Ovary (tissue), 10 donors: ENCODE measurements at places on chromosomes 2 and 18. TPM values are rescaled to one million over a fixed set of nuclear protein-coding genes. Genes with fewer than 3 reads are reported as not detected.

DNA sequence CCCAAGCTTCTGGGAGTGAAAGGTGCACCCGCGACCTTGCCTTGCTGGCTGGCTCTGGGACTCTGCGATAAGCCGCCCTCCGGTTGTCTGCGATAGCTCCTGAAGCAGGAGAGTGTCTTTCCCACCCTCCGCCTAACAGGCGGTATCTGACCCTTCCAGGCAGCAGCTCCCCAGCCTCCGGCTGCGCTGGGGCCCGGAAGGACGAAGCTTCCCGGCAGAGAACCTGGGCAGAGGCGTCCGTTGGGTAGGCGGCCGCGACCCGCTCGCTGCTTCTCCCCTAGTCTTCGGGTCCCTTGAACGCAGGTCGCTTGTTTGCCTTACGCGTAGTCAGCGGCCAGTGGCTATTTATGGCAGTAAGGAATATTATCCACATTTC lies 446 bp upstream of the RHBDD1 start:
- DNase-seq: no peak

- DNase-seq: no peak
Measured at GRCh38 chr2:237552908-237553307, 13.5 kb upstream of the PRLH start.

- DNase-seq: no peak
Measured at GRCh38 chr2:233714121-233714520, 1.4 kb downstream of the UGT1A5 start.

DNA sequence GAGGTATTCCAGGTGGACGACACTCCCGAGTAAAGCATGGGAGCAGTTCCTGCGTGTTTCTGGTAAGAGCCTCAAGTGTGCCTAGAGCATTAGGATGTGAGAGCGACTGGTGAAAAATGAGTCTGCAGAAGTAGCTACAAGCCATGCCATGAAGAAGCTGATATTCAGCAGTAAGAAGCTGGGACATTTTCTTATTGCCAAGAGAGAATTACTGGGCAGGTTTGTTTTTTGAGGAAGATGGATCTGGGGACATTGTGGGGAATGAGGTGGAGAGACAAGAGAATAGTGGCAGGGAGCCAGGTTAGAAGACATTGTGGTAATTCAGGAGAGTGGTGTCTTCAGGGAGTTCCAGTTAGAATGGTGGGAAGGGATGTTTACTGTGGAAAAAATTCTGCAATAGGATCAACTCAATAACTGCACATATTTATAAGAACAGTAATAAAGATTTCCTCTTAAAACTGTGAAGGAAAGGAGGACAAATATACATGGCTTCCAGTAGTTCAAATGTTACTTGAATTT lies 38.2 kb downstream of the CRIM1 start:
- no peak for DNase-seq

- DNase-seq: no peak
Measured at GRCh38 chr2:72719416-72719815, 106.4 kb downstream of the EXOC6B start.

DNA sequence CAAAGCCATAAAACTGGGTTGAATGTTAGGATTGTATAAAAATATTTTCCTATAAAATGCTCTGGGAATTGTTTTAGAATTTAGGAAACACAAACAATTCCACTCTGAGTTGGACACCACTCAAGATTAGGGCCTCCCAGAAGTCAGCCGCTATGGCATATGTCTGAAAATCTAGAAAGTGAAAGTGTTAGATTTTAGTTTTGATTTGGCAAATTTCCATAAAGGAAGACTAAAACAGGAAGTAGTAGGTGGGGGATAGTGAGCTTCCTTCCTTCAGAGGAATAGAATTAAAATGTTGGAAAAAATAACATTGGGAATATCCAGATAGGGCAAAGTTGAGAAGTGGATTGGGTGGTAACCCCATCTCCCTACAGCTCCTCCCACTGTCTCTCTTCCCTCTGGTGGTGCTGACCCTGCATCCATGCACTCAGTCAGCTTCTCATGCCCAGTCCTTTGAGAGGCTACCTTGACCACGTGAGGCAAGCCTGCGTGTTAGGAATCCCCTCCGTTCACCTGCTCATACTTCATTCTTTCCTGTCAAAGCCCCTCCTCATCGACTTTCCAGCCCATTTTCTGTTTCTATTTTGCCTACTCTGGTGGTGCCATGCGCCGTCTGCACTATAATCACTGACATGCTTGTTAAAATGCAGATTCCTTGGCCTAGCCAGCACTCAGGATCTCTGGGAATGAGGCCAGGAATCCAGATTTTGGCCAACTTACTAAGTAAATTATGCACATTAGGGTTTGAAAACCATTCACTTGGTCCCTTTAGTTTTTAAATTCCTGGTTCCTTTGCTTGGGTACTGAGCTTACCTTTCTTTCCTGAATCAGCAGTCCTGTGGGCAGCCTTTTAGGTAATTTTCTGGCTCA lies 83.5 kb downstream of the POLE4 start:
- DNase-seq: no peak

DNA sequence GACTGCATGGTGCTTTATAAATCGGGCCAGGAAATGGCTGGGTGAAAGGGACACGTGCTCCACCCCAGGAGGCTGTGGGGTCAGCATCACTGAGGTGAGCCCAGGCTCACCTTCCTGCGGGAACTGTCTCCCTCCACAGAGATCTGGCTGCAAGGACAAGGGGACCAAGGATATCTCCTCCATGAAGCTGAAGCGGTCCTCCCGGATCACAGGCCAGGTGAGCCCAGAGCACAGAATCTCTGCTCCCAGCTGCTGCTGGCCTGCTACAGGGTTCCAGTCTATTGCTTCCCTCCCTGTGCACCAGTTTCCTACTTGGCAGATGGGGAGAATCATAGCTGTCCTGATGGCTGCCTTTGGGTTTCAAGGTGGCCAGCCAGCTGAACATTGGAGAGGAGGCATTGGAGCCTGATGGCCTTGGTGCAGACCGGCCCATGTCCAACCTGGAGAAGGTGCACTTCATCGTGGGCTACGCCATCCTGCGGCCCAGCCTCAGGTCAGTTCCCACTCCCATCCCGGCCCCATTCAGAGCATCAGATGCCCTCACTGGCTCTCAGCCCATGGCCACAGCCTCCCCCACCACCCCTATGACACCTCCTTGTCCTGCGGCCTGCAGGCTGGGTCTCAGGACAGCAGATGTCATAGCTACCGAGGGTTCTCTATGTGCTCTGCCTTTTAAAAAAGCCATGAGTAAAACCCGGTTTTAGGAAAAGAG lies 33.7 kb upstream of the GPR17 start:
- DNase-seq: no peak

DNA sequence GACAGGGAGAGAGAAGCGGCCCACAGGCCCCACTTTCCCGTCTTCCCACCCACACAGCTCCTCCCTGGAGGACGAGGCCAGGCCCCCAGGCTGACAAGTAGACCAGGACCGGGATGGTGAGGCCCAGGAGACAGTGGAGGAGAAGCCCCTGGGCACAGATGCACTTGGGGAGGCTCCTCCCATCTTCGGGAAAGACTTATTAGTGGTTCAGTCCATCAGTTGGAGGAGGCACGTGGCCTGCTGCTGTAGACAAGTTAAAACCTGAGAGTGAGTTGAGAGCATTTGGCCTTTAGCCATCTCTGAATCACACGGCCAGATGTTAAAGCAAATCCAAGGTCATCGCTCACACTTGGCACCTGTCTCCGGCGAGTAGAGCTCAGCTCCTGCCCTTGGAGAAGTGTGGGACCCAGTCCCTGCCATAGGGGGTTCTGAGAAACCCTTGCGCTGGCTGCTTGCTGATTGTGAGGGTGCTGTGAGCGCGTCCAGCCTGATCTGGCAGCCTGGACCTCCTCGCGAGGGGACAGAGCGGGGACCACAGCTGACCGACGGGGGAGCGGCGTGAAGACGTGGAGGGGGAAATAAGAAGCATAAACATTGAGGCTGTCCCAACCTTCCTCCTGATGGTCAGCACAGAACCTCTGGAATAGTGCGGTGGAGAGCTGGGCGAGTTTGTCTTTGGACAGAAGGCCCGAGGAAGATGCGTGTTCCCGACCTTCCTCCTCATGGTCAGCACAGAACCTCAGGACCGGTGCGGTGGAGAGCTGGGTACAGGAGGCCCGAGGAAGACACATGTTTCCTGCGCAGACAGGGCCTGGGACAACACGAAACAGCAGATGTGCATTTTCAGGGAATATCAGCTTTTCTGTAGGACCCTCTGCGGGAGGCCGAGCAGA lies 24.7 kb upstream of the ALLC start:
- DNase-seq: peak; percentile 73

GRCh38 chr2:19929226-19929625 lies 27.4 kb upstream of the TTC32 start:
- no peak for DNase-seq

GRCh38 chr2:239502430-239503186 lies 101.8 kb upstream of the HDAC4 start:
- DNase-seq: no peak

DNA sequence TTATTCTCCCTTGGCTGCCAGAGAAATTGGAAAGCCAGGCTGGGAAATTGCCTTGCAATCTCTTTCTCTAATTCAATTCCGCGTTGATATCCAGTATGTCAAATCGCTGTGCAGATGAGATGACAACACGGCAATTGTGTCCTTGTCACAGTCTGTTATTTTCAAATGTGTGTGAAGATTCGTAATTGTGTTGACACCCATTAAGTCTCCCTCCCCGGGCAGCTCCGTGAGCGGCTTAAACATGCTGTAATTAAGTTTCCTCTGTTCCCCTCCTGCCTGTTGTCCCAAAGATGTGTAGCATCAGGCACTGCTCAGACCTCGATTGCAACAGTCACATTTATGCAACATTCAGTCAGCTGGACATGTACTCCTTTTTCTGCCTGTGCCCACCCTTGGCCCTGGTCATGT lies 209.5 kb downstream of the LPIN1 start:
- no peak for DNase-seq

- peak; percentile 83 for DNase-seq
Measured at GRCh38 chr2:159797543-159798375, at the start of gene CD302. CD302 (minus strand) TSS chr2:159798208; CDS start chr2:159798198, 10 bp downstream.

- DNase-seq: no peak
Measured at GRCh38 chr18:27188309-27188708, 3.2 kb upstream of the CHST9 start.

GRCh38 chr2:33077844-33078243 lies 131.1 kb downstream of the LTBP1 start:
- no peak for DNase-seq

GRCh38 chr2:73172963-73173362 lies 29.4 kb upstream of the NOTO start:
- no peak for DNase-seq

- peak; percentile 35 for DNase-seq
Measured at GRCh38 chr2:152336854-152337510, 2.0 kb downstream of the FMNL2 start.

- no peak for DNase-seq
Measured at GRCh38 chr2:143347271-143347695, 218.1 kb downstream of the ARHGAP15 start.

GRCh38 chr2:159196393-159196925 lies 90.0 kb downstream of the WDSUB1 start:
- DNase-seq: no peak

- no peak for DNase-seq
Measured at GRCh38 chr2:114729026-114729425, 286.6 kb downstream of the DPP10 start.

DNA sequence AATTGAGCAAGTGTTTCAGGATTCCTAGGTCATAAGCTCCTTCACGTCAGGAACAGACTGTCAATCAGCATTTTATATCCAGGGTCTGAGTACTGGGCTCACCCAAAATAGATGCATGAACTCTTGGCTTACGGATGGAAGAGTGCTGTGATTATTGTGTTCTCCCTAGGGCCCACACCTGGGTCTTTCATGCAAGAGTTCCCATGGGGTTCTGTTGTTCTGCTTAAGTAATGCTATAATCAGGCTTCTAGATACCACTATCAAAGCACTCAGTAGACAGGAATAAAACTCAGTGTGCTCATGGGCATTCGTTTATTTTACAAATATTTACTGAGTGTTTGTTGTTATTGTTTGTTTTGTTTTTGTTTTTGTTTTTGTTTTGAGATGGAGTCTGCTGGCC lies 46.4 kb upstream of the PMAIP1 start:
- no peak for DNase-seq

- DNase-seq: peak; percentile 67
Measured at GRCh38 chr2:43540021-43540779, 55.6 kb downstream of the THADA start.

- DNase-seq: no peak
Measured at GRCh38 chr2:26542194-26542455, 64.2 kb upstream of the OTOF start.

GRCh38 chr2:25198209-25198525 lies 29.8 kb upstream of the POMC start:
- DNase-seq: no peak

DNA sequence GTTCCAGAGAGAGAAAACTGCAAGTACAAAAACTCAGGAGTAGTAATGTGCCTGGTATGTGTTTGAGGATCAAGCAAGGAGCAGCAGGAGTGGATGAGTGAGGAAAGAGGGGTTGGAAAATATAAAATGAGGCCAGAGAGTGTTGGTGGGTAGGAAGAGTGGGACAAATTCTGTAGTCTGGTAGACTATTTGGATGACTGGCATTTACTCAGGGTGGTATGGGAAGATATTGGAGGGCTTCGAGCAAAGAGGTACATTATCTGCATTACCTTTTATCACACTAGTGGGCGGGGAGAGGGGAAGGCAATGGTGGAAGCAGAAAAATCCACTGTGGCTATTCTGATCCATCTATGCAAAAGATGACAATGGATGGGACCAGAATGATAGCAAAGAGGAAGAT lies 381.7 kb upstream of the VWC2L start:
- no peak for DNase-seq

DNA sequence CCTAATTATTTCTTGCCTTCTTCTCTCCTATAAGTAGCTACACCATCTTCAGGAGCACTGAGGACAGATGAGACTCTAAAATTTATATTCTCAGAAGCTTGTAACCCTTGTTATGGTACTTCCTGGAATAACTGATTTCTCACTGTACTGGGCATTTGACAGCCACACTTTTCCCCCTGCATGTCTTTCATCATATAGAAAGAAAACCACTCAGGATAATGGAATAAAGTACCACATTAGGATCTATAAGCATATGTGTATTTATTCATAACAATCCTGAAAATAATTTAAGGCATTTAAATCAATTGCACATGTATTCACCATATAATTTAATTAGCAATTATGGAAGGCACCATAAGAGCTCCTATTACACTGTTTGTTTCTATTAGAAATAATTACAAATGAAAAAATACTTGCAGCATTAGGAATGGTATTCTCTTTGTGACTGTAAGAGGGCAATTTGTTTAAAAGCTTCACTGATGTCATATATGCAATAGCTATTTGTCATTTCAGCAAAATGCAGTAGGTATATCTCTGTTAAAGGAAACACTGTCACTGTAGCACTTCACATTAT lies 216.9 kb upstream of the FSHR start:
- no peak for DNase-seq

The TUBA3D gene
- 0.30 TPM for polyA plus RNA-seq

The SGPP2 gene
- polyA plus RNA-seq: 12.5 TPM

The LRRTM1 gene
- polyA plus RNA-seq: 0.27 TPM

The RNF125 gene
- 1.7 TPM for polyA plus RNA-seq

The CD8B2 gene
- polyA plus RNA-seq: not detected

The CNGA3 gene
- not detected for polyA plus RNA-seq

The BMP10 gene
- not detected for polyA plus RNA-seq

The ARID5A gene
- polyA plus RNA-seq: 24.4 TPM

The COL3A1 gene
- 289 TPM for polyA plus RNA-seq

The PPP1R1C gene
- polyA plus RNA-seq: 0.90 TPM
